ENCODE measurements at places on chromosomes 3 and 15.

DNA sequence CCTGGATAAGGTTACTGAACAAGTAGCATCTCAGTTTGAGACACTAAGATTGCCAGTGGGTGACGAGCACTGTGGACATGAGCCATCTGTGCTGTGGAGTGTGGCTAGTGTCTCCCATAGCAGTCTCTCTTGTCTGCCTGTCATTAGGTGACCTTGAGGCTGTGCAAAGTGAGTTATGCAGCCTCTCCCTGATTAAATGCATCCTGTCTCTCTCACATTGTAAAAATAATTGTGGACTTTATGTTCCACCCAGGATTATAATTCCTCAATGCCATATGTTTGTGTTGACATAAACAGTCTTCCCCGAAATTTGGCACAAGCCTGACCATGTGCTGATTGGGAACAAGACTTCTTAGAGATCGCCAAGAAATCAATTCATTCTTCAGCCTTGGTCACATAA, 168.9 kb downstream of the MYRIP start:
- DNase-seq = no peak

GRCh38 chr3:181313335-181313734, 323.8 kb upstream of the DNAJC19 start:
- no peak for DNase-seq

GRCh38 chr3:10468613-10469354, 36.6 kb downstream of the ATP2B2 start:
- DNase-seq = no peak

- DNase-seq = no peak
Observed at GRCh38 chr3:8420612-8421011, 81.0 kb upstream of the LMCD1 start.

DNA sequence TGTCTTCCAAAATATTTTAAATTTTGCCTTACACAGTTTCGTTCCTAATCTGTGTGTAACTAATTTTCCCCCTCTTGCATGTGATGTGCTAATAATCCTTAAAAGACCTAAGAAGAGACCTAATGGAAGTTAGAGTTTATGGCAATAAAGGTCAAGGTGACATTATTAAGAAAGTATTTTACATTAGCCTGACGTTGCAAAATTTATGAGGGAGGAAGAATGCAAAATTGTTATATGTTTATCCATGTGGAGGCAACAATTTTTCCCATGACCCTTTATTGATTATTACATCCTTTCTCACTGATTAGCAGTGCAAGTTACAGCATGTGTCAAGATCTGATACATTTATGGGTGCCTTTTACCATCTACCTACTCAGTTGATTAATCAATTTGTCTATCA, 373.8 kb upstream of the ROBO1 start:
- DNase-seq = no peak

DNA sequence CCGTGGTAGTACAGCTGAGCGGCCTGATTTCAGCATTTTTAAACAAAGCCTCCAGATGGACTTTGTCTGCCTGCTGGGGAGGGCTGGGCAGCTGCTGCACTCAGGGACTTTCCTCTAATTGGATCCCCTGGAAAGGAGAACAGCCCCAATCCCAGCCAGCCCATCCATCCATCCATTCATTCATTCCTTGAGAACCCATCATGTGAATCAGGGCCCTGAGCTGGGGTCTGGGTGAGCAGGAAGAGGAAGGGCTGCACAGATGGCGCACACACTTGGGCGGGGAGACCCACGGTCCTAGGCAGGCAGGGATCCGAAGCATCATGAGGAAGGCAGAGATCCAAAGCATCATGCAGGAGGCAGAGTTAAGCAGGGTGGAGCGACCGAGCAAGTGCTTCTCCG, 45.7 kb downstream of the TPRA1 start:
- DNase-seq = no peak

DNA sequence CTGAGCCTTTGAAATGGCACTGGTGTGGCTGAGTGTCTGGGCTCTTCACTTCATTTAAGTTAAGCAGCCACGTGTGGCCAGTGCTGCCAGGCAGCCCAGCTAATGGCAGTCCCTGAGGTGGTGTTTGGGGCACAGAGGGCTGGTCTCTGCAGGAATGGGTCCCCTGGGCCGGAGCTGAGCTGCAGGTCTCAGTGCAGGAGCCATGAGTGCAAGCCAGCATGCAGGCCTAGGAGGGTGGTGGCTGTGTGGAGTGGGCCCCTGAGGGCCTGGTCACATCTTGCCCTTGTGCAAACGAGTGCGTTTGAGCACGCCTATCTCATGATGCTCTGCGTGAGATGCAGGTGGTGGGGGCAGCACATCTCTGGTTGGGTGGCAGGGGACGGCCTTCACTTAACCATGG, 48.9 kb downstream of the PLXNA1 start:
- no peak for DNase-seq

- no peak for DNase-seq
Observed at GRCh38 chr15:69357773-69358771, 56.1 kb upstream of the KIF23 start.

- no peak for DNase-seq
Observed at GRCh38 chr15:47991357-47991756, 129.4 kb upstream of the SLC24A5 start.

DNA sequence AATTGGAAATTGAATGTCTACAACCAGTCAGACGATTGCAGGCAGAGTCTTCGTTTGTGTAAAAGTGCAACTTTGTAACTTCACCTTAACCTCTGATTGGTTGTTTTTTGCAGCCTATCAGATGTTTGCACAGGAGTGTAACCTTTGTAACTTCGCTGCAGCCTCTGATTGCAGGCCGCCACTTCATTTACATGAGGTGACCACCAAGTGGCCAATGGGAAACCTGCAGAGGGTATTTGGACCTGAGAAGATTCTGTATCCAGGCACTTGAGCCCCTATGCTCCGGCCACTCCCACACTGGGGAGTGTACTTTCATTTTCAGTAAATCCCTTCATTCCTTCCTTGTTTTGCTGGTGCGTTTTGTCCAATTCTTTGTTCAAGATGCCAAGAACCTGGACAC, 68.1 kb upstream of the PFN2 start:
- no peak for DNase-seq

GRCh38 chr15:73605759-73606436, 27.3 kb downstream of the NPTN start:
- DNase-seq = no peak
